PC-9 (cell line): ENCODE measurements at places on chromosomes 6 and 20.

- peak; percentile 72 for DNase-seq
Measured at GRCh38 chr20:38748861-38749149, 545 bp downstream of the ACTR5 start.

DNA sequence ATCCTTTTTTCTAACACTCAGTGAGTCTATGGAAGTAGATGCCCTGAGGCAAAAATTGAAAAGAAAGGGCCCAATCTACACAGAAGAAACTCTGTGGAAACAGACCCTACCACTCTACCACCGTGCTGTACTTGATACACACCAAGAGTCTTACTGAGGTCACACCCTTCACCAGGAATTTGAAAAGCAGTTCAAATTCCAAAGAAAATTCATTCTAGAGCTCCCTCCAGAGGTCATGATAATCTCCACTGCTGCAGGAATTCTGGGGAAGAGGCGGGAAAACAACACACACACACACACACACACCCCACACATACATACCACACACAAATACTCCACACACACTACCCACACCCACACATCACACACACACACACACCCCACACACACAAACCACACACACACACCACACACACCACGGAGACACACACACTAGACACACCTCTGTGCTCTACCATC lies 336.8 kb downstream of the HDGFL1 start:
- DNase-seq: no peak

DNA sequence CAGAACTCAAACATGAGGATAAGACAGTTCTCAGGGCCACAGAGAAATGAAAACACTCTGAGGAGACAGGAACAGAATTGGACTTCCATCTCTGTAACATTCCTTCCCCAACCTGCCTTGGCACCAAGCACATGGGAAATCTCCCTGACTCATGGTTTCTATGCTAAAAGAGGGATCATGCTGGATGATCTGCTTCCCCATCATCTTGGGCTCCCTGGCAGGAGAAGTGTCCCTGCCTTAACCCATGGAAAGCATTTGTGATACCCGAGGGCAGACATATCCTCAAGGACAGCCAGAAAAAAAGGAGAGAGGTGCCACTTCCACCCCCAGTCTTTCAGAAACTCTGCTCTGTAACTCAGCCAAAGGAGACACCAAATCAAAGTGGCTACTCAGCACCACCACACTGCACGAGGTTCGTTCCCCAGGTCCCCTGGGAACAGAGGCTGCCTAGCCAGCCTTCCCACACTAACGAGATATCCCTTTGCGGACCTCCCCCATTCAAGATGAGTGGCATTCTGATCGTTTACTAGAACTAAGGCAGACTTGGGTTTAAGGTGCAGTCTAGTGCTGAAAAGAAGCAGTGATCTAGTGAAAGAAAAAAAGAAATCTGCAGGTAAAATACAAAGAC lies 34.8 kb downstream of the BLOC1S5 start:
- no peak for DNase-seq

GRCh38 chr20:35547329-35547728 lies 5.5 kb downstream of the ERGIC3 start:
- no peak for DNase-seq

DNA sequence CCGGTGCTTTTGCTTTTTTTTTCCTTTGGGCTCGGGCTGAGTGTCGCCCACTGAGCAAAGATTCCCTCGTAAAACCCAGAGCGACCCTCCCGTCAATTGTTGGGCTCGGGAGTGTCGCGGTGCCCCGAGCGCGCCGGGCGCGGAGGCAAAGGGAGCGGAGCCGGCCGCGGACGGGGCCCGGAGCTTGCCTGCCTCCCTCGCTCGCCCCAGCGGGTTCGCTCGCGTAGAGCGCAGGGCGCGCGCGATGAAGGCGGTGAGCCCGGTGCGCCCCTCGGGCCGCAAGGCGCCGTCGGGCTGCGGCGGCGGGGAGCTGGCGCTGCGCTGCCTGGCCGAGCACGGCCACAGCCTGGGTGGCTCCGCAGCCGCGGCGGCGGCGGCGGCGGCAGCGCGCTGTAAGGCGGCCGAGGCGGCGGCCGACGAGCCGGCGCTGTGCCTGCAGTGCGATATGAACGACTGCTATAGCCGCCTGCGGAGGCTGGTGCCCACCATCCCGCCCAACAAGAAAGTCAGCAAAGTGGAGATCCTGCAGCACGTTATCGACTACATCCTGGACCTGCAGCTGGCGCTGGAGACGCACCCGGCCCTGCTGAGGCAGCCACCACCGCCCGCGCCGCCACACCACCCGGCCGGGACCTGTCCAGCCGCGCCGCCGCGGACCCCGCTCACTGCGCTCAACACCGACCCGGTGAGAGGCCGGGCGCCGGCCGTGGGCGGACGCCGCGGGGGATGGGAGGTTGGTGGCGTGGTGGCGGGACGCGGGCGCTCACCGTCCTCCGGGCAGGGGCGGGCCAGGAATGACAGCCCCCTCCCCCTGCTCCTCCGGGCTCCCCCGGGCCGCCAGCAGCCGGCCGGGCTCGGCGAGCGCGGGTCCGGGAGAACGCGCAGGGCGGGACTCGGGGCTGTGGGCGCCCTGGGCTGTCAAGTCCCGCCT lies 606 bp downstream of the ID4 start:
- peak; percentile 51 for DNase-seq

- no peak for DNase-seq
Measured at GRCh38 chr6:88631830-88632229, 331.6 kb downstream of the RNGTT start.

- DNase-seq: no peak
Measured at GRCh38 chr20:1863296-1863695, 31.9 kb upstream of the SIRPA start.

- no peak for DNase-seq
Measured at GRCh38 chr20:57648878-57649616, 28.8 kb upstream of the ZBP1 start.

GRCh38 chr6:137277971-137278637 lies 58.9 kb upstream of the IFNGR1 start:
- DNase-seq: peak; percentile 64

GRCh38 chr6:139650941-139651340 lies 276.5 kb upstream of the CITED2 start:
- DNase-seq: no peak

GRCh38 chr6:68967549-68968300 lies 332.6 kb downstream of the ADGRB3 start:
- DNase-seq: peak; percentile 38

DNA sequence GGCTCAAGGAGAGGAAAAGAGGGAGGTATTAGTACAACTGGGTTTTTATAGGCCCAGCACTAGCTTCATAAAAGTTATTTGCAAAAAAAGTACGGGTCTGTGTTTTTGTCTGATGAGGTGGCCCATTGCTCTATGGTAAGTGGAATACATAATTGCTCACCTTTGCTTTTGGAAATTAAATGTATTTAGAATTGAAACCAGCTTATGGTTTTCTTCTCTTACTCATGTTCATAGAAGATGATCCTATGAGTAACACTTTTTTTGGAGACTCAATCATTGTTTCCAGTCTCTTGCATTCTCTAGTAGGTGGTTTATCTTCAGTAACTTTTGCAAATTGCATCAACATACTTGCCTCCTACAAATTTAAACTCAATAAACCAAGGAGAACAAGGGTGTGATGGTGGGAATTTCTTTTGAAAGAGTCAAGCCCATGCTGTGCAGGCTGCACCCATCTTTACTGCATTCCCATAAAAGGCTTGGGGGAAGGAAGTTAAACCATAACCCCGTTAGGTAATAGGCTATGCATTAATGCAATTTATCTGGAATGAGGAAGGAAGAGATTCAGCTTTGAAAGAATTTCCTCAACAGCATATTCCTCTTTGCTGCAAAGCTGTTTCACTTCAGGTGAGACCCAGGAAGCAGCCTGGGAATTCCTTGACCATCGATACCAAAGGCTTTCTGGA lies 48.5 kb upstream of the EDN1 start:
- DNase-seq: peak; percentile 100

DNA sequence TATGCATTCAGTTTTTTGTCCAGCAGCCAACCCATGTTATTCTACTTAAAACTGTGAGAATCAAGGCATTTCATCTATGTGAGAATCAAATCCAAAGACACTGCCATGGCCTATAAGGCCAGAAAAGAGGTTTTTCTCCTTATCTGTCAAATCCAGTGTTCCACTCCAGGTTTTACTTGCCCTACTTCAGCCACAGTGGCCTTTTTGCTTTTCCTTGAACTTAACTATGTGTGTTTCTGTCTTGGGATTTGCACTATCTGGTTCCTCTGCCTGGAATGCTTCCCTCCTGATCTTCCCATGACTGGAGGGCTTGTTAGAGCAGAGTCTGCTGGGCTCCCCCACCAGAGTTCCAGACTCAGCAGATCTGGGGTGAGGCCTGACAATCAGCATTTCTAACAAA lies 113.1 kb upstream of the DOK5 start:
- no peak for DNase-seq

DNA sequence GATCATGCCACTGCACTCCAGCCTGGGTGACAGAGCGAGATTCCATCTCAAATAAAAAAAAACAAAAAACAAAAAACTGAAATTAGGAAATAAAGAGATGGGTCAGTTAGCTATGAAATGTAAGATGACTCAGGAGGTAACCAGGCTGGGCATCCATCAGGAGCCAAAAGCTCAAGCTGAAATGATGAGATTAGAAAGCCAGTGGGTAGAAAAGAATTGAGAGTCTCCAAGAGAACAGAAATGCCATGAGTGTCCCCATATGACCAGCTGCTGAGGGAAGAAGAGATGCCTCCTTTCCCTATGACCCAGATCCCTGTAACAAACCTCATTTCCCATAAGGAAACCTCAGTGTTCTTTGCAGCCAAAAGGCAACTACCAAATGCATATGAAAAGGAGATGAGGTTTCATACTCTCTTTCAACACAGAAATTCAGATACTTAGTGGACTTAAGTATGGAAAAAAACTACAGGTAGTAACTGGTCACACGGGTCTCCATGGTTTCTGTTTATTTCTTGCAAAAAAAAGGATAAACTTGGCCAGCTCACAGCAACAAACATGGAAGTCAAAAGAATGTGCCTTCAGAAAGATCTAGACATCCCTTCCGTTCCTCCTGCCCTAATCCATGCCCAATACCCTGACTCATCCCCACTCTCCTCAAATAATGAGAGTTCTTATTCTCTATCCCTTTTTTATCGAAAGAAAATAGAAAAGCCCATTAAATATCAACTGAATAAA lies 8.1 kb downstream of the ARHGAP18 start:
- peak; percentile 13 for DNase-seq

DNA sequence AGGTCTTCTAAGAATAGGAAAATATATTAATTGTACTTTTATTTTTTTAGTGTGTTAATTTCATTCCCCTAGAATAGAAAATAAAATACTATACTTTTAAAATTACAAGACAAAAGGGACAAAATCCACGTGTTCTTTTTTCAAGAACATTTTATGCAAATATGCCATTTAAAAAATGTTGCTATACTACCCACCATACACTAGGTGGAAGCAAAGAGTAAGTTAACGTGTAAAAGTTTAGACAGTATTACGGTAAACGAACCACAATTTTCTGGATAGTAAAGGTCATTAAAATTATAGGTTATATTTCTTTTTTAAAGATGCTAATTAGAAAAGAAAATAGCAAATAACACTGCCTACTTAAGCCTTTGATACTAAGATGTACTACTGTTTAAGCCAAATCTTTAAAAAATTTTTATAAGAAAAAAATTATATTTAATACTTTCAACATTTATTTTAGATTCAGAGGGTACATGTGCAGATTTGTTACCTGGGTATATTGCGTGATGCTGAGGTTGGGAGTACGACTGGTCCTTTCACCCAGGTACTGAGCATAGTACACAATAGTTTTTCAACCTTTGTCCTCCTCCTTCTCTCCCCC lies 287.6 kb downstream of the PHF3 start:
- DNase-seq: no peak

DNA sequence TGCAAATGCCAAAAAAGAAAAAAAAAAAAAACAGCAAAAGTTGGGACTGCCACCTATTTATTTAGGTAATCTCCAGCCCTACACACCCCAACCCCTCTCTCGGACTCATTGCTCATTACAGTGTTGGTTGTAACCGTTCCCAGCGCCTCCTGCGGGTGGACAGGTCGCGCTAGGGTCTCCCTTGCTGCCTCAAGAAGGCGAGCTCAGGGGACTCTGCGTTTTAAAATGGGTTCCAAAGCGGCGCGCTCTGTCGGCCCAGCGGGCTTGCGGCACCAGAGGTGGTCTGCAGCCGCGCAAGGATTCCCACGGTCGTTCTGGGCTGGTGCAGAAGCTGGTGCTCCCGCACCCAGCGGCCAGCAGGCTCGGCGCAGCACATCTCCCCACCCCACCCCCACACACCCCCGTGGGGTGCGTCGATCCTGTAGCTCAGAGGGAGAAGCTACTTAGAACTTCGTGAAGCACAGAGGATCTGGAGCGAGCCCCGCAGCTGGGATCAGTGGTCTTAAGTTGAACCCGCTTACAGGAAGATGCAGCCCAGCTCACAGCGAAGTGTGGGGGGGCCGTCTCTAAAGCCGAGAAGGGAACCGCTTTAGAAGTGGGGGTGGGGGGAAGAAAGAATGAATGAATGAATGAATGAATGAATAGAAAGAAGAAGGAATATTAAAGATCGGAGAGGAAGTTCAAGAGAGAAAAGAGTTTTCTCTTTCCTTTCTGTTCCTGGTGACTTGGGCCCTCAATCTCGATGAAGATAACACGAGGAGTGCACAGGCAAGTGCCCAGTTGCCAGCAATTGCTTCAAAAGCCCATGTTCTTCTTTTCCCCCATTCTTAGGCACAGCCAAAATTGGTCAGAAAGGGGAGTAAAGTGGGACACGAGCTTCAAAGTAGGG lies 780 bp downstream of the TFAP2A start:
- DNase-seq: peak; percentile 57

- no peak for DNase-seq
Measured at GRCh38 chr20:59671661-59672471, 67.5 kb downstream of the PHACTR3 start.

DNA sequence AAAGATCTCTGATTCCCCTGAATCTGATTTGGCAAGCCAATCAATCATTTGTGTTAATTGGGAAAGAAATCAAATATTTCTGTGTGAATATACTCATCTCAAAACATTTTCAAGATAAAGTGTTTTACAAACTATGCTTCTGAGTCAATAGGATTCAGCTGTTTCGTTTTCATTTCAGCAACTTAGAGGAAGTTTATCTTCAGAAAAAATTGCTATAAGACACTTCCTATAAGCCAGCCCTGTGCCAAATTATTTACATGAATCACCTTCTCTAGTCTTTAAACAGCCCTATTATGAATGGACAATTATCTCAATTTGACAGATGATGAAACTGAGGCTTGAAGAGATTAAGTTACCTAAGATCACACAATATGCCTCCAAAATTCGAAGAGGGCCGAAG lies 10.9 kb downstream of the DEFB129 start:
- DNase-seq: no peak

DNA sequence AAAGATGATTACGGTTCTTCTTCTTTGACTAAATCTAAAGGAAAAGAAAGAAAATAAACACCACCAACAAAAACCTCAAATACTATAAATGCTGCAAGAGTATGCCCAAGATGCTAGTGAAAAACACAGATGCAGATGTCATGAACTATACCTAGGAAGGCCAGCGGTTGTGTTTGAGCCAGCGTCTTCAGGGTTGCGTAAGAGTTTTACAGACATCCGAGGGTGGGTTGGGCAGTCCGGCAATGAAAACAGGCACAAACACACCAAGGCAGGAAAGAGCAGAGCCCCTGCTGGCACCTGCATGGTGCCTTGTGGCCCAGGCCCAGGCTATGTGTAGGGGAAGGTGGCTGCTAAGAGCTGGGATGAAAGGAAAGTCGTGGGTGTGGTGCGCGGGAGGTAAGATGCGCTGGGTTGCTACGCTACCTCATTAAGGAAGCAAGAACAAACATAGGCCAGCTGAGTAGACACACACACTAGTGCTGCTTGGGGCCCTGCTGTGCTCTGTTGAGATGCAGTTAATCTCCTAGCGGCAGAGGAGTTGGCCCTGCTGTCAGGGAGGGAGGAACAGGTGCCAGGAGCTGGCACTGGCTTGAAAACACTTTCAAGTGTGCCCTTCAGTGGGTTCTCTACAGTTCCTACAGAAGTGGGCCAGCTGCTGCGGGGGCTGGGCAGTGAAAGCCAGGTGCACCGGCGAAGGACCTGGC lies 170.2 kb upstream of the PLN start:
- DNase-seq: no peak
